Stimulated activated CD4-positive, alpha-beta T cell treated with anti-CD3 and anti-CD28 coated beads, TNF-alpha, amount 100 ng/mL, for 24 hours (primary cell): ENCODE measurements at places on chromosomes 7 and 10.

GRCh38 chr7:43792471-43793150, 34.1 kb downstream of the BLVRA start:
- no peak for DNase-seq

- DNase-seq = no peak
Measured at GRCh38 chr7:18803923-18804322, 308.4 kb downstream of the HDAC9 start.

DNA sequence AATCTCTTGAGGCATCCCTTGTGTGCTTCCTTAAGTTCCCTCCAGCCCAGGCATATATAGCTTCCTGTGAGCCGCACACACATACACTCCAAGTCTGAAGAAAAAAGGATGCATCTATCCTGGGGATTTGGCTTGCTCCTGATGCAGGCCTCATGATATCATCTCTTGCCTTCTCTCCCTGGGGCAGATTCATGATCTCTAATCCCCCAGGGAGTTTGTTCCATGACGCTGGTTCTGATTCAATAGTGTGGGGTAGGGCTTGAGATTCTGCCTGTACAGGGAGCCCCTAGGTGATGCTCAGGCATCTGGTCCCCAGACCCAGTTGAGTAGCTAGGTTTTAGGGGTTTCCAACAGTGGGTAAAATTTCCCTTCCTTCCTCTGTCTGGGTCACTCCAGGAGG, 1.5 kb downstream of the PON1 start:
- DNase-seq = no peak

DNA sequence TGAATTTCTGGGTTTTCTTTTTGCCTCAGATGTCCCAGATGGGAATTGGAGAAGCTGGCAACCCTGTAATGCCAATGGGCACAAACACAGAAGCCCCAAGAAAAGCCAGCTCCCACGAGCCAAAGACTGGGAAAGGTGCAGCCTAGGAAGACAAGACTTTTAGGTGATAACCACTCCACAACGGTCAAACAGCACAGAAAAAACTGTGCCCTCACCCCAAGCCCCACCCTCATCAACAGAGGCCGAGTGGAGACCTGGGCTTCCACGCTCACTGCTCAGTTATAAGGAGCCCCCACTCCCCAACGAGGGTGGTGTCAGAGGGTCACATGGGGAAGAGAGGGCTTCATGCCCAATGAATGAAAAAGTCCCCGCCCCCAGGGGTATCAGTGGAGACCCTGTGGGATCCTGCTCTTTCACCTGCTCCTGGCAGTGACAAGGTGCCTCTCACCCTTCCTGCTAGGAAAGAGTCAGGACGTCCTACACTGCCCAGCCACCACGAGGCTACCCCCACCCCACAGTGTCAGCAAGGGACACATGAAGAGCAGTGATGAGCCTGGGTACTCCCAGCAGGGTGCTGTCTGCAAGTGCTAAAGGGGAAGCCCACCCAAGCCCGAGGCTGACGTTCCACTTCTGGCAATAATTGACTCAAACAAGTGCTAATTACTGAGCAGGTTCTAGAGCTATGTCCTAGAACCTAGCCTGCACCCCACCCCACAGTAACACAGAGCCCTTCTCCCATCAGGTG, 8.3 kb downstream of the TMEM273 start:
- DNase-seq = no peak

DNA sequence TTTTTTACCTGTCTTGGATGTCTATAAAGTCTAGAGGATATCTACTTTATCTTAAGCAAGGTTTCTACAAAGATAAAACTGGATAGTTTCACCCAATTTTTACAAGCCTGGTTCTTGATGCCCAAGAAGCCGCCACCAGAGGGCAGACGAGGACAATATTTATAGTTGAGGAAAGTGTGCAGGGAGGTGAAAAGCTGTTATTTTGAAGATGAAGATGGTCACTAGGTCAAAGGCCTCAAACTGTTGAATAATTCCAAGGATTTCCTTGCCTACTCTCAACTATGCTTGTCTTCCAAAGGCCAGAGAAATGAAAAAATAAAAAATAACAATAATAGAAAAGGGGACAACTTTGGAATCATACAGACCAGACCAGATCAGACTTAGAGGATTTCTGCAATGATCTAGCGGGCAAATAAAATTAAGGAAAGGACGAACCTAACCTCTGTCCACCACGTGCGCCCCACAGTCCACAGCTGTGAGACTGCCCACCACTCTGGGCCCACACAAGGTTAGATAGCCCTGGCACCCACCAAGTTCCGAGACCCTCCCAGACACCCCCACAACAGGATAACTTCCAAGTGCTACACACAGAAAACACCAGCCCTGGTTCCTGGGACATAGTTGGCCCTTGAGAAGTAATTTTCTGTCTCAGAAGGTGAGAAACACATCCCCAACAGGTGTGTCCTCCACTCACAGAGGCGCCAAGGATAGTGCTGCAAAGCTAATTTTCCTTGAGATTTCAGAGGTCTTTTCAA, 2.8 kb downstream of the PKD1L1 start:
- peak; percentile 70 for DNase-seq

GRCh38 chr10:1156921-1157614, 100.9 kb downstream of the WDR37 start:
- no peak for DNase-seq

GRCh38 chr10:59037018-59037389, 139.4 kb upstream of the PHYHIPL start:
- no peak for DNase-seq

- no peak for DNase-seq
Measured at GRCh38 chr7:88306590-88307048, at the start of gene STEAP4. Gene STEAP4 (minus strand): TSS chr7:88306894. CDS start chr7:88284269, 22,625 bp downstream.

GRCh38 chr10:74634995-74635536, 191.3 kb upstream of the KAT6B start:
- DNase-seq = no peak

GRCh38 chr10:75187961-75188426, 22.6 kb upstream of the VDAC2 start:
- peak; percentile 54 for DNase-seq

GRCh38 chr10:77392236-77392721, 245.3 kb downstream of the KCNMA1 start:
- no peak for DNase-seq
